ENCODE measurements at places on chromosomes 2 and 18. TPM values are rescaled to one million over a fixed set of nuclear protein-coding genes. Genes with fewer than 3 reads are reported as not detected.
A peak's percentile ranks its signal among the peaks of the same experiment; 100 is the strongest.

- no peak for DNase-seq
Measured at GRCh38 chr2:96893289-96894150, 23.6 kb upstream of the SEMA4C start.

DNA sequence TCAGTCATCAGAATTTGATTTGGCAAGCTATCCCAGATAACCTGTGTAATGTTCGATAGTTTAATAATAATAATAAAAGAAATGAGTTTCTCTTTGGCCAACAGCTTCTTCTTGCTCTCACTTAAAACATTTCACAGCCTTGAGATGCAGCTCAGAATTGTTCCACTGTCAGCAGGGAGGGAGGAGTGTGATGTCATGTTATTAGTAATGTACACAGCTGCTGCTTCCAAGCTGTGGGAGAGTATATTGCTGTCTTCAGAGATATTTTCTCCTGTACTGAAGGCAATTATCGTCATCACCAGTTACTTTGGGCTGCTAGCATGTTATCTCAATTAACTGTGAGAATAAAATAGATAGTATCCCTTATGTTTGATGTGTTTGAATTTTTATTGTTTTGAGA is 146.9 kb upstream of the MAP3K20 start:
- DNase-seq = no peak

The IMPA2 gene
- 27.5 TPM for total RNA-seq

- DNase-seq = no peak
Measured at GRCh38 chr2:168316073-168316440, 68.7 kb upstream of the STK39 start.

DNA sequence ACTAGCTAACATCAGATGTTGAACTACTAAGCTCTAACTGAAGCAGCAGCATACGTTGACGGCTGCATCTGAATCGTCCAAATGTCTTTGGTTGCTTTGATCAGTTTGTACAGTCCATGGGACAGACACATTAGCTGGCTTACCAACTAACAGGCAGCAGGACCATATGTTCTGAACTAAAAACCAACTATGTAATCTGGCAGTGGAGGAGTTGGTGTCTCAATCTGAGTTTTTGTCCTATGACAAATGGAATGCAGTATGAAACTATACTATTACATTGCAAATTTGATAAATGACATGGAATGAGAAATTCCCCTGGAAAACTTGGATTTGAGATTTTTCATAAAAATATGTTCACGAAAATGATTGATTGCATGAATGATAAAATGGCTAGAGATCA is 79.5 kb downstream of the EPHA4 start:
- no peak for DNase-seq

- no peak for DNase-seq
Measured at GRCh38 chr18:49766646-49767045, 46.7 kb downstream of the ACAA2 start.

The STON1 gene
- total RNA-seq = 1.2 TPM

- no peak for DNase-seq
Measured at GRCh38 chr18:58525928-58526424, 102.9 kb downstream of the ALPK2 start.

DNA sequence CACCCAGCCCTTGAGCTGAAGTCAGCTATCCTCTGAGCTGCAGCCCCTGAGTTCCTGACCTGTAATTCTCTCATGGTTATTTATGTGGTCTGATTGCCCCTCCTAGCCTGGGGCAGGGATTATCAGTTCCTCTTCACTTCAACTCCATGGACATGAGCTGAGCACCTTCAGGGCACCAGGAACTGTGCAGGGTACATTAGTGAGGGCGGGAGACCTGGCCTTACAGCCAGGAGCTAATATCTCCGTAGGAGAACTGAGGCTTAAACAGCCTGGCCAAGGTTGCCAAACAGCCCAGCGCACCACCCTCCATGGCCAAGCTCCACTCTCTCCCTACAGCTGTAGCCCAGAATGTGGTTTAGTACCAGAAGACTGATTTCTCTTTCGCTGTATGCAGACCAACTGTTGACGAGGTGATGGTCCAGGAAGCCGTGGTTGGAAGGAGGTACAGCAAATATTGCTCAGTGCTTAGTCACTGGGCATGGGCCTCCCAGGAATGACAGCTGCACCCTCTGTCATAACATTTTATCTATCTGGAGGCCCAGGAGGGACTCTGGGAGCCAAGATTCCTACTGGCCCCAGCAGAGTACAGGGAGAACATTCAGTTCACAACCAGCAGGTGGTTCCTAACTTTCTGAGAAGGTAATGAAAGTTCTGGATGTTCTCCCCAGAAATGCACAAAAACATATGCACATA is 228.7 kb upstream of the SIX2 start:
- DNase-seq = peak; percentile 25

The ZNF396 gene
- 1.2 TPM for total RNA-seq
